ENCODE measurements at places on chromosomes 6 and 20. TPM values are rescaled to one million over a fixed set of nuclear protein-coding genes. Genes with fewer than 3 reads are reported as not detected.
A peak's percentile ranks its signal among the peaks of the same experiment; 100 is the strongest.

RIPPLY2 gene
- not detected for total RNA-seq

PDE10A gene
- total RNA-seq: 7.2 TPM

TPX2 gene
- 23.9 TPM for total RNA-seq

TFAP2C gene
- total RNA-seq: 1.7 TPM

GPR63 gene
- total RNA-seq: 6.9 TPM

CABLES2 gene
- total RNA-seq: 12.0 TPM

POM121L2 gene
- 0.04 TPM for total RNA-seq

REV3L gene
- total RNA-seq: 37.2 TPM

GRCh38 chr6:6315660-6316059 is 4.8 kb downstream of the F13A1 start:
- DNase-seq: peak; percentile 63

DNA sequence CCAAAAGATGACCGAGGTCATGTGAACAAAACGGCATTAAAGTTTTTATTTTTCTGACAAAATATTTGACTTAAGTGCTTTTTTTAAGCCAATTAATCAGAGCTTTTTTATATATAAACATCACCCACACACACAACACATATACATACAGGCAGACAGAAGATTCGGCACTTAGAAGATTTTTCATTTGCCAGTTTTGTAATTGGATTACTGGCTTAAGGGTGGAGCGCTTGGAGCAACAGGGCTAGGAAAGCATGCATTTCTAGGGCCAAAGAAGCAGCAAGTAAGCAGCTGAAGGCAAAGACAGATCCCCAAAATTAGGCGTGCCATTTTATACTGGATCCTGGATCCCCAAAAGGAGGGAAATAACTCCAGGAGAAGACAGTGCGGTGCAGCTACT is 30.3 kb downstream of the SAMD5 start:
- DNase-seq: no peak

DNA sequence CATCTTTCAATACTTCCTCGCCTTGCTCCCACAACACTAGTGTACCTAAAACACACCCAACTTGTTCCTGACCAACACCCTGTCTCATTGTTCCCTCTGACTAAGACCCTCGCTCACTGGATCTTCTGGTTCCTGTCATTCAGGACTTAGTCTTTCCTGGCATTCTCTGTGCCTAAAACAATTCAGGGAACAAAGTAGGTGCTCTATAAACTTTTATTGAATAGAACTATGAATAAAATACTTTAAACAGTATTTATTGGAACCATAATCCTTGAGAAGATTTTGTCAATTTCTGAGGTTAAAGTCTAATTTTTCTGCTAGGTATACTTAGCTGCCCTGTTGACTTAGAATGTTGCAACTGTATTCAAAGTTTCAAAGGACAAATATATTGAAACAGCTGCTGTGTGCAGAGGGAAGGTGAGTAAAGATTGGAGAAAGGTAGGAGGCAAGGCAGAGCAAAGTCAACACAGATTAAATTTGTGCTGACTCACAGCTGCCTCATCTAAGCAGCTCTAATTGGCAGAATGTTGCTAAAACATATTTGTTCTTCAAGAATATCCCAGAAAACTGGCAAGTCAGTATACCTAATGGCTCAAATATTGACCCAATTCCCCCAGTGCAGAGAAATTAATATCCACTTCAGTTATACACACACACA is 37.6 kb downstream of the GSTA2 start:
- DNase-seq: peak; percentile 71

DNA sequence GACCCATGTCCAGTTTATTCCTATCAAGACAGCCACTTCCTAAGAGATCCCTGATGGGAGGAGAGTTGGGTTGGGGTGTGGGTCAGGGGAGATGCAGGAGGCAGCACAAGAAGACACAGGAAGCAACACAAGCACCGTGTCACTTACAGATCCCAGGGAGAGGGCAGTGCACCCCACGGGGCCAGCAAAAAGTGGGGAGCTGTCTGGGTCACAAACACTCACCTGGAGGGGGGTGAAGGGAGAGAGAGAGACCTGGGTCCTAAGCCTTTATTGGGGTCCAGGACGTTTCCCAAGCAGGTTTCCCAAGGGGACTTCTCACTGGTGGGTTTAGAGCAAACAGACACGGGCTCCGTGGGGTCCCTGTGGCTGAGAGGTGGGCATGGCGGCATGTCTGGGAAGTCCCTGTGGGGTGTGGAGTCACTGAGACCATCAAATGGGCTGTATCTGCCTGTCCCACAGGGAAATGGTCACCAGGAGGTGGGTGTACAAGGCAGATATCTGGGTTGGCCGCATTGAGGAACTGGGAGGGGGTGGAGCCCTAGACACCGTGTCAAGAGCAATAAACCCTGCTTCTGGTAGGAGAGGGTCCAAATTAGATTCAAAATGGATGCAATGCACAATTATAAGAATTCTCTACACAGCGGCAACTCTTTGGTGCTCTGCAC is 1.6 kb upstream of the CD93 start:
- DNase-seq: no peak

DNA sequence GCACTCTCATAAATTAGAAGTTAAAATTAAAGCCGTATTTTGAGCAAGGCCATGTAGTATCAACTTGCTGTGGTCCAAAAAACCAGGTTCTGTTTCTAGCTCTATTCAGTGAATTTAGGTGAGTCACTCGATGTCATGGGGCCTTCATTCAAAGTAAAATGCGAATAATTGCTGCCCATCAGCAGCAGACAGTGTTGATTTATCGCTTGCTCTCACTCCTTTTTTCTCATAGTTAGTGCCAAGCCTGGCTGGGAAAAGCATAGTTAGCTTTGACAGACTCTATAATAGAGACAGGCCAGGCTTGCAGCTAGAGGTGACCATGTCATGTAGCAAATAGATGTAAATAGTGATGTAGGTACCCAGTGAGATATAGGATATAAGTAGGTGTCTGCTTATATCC is 136.0 kb downstream of the EDN1 start:
- no peak for DNase-seq

DNA sequence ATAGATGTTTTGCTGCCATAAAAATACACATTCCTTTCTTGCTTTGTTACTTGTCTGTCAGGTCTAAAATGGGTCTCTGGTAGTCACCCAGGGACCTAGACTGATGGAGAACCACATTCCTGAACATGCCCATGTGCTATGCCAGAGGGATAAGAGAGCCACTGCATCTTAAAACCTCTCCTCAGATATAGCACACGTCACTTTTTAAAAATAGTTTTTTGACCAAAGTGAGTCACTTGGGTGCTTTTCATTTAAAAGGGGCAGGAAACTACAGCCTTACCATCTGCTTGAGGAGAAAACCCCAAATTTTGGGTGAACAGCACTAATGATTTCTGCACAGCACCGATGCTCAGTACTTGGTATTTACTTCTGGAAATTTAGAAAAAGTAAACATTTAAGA is 197.8 kb downstream of the OGFRL1 start:
- DNase-seq: no peak

- peak; percentile 84 for DNase-seq
Measured at GRCh38 chr20:19205981-19206396, 6.5 kb upstream of the SLC24A3 start.

DNA sequence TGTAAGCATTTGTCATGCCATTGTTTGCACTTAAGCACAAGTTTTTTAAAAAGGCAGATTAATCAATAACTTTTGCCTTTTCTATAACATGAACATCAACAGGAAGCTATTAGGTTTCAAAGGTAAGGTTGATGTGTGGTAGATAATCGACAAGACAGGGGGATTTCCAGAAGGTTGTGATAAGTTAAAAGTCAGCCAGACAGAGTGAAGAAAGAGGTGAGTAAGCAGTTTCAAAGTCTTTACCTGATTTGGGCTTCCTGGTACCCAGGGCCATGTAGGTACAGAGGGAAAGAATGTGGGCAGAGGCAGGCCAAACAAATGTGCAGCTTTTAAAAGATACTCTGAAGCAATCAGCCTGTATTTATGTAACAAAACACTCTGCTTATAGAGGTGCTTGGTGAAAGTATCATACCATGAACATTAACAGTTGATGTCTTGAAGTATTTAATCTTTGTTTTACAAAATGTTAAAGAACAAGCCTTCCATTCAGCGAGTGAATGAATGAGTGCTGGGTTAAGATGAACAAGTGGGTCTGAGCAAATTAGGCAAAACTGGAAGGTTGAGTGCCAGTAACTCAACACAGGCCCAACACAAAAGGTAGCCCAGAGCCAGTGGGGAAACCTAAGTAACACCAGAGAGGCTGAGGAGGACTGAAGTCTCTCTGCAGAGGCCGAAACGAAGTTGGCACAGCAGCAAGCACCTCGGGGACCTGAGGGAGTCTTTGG is 60.2 kb downstream of the LRRC1 start:
- peak; percentile 45 for DNase-seq

DNA sequence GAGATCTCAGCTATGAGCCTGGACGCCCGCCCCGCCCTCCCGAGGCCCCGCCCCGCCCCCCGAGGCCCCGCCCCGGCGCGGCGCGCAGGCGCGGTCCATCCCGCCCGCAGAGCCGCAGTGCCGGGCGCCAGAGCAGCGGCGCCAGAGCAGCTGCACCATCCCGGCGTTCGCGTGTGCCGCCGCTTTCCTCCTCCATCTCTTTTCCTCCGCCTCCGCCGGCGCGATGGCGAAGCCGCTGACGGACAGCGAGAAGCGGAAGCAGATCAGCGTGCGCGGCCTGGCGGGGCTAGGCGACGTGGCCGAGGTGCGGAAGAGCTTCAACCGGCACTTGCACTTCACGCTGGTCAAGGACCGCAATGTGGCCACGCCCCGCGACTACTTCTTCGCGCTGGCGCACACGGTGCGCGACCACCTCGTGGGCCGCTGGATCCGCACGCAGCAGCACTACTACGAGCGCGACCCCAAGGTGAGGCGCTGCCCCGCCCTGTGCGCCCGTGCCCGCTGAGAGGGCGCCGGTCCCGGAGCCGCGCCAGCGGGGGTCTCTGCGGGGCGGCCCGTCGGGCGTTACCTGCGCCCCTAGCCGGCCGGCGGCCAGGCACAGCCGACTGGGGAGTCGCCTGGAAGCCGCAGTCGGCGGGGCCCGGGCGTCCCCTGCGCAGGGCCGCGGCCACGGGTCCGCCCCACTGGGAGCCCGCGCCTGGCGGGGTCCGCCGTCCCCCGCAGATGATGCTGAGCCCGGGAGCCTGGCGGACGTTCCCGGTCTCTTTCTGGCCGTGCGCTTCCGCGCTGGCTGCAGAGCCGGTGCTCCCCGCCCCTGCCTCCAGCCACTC is at the start of gene PYGB:
TSS of gene PYGB (plus strand) at position 130 of the 830 bp plus-strand sequence. CDS start at position 224, 94 bp downstream.
- peak; percentile 92 for DNase-seq

- DNase-seq: no peak
Measured at GRCh38 chr6:11214084-11214833, 18.2 kb downstream of the NEDD9 start.

DNA sequence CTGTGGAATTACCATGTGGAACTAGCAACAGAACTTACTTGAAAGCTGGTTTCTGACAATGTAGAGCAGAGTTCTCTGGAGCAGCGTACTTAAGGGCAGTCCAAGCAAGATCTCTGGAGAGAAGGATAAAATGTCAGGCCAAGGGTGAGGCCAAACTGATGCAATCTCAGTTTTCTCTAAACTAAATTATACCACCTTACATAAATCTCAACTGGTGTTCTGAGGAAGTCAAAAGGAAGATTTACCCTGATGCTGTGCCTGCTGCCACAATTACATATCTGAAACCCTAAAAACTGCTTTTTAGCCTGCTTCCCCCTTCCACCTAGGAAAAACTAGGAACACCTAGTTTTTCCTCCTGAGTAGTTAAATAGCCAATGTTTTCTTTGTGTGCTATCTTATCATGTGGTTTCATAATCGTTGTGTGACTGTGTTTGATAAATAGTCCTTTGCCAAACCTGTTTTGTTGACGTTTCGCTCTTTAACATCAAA is 28.1 kb downstream of the NCOA7 start:
- DNase-seq: peak; percentile 21

All from hepatocyte (in vitro differentiated cells).